ENCODE measurements at places on chromosomes 5 and 9.

- DNase-seq: no peak
Observed at GRCh38 chr5:133919148-133920136, 49.0 kb downstream of the C5orf15 start.

DNA sequence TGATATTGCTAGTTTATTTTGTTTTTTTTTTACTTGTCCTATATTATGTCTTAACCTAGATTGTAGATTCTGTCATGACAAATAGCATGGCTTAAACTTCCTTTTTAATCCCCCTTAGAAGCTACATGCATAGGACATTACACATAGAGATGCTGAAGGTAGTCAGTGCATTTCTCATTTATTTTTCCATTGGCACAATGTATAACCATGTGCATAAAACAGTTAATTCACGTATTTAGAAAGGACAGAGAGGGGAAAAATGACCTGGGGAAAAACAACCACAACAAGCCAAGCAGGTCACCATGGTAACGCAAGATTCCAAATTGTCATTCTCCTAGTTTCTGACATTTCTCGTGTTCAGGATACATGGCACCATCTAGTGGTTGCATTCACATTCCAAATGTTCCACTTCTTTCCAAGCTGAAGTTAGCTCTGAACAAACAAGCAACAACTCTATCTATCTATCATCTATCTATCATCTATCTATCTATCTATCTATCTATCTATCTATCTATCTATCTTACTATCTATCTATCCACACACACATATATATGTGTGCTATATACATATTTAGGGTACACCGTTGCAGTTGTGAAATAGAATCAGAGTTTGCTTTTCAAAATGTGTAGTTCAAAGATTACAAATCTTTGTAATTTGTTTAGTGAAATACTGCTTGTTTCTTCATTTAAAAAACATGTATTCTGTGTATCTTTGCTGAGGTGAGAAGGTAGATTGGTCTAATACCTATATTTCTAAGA, 487.2 kb upstream of the ST8SIA4 start:
- DNase-seq: no peak

DNA sequence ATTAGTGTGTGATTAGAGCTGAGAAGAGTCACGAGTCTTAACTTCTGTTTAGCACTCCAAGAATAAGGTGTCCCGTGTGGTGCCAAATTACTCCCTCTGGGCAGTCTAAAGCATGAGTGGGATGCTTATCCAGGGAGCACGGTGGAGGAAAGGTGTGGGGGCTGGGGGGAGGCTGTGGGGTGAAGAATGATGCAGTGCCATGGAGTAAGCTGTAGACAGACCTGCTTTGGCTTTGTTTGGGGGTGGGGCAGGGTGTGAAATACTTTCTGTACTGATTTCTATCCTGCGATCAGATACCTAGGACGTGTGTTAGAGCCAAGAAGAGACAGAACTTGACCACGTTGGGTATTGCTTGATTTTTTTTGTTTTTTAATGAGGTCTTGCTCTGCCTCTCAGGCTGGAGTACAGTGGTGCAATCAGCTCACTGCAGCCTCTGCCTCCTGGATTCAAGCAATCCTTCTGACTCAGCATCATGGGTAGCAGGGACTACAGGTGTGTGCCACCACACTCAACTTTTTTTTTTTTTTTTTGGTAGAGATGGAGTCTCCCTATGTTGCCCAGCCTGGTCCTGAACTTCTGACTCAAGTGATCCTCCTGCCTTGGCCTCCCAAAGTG, 232.8 kb downstream of the MAN2A1 start:
- no peak for DNase-seq

DNA sequence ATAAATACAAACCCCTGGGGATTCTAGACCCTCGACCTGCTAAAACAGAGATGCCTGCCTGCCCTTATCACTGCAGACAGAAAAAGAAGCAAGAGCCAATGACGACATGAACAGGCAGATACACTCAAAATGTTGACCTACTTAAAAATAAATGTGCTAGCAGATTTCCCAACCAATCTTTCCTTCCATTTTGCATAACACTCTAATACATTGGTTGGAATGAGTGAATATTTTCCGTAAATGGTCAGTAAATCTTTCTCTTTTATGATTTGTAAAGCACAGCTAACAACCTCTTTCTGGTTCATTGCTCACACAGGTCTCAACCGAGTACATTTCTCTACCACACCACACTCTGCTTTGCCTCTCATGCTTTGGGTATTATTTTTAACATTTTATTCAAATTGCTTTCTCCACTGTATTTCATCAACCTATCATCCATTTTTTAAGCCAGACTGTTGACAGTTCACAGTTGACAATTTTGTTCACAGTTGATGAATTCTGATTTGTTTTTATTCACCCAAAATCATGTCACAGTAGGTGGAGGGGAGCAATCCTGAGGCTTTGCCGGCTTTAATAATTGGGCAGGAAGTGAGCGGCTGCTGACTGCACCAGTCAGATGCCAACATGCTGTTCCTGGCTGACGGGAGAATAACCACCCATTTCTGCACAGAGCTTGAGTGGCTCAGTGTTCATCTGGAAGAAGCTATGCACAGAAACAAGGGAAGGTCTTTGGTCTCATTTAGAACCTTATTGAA, 426.6 kb downstream of the SPOCK1 start:
- DNase-seq: no peak

DNA sequence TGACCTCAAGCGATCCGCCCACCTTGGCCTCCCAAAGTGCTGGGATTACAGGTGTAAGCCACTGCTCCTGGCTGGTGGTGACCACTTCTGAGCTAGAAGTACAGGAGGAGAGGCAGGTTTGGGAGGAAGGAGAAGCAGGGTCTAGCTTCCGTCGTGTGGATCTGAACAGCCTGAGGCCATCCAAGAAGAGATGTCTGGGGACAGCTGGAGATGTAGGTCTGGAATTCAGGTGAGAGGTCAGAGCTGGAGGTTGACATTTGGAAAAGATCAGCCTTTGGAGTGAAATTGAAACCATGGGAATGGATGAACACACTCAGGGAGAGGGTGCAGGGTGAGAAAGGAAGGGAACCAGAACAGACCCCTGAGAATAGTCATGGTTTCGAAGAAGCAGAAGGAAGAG, 33.2 kb upstream of the GGTA1 start:
- DNase-seq: no peak

DNA sequence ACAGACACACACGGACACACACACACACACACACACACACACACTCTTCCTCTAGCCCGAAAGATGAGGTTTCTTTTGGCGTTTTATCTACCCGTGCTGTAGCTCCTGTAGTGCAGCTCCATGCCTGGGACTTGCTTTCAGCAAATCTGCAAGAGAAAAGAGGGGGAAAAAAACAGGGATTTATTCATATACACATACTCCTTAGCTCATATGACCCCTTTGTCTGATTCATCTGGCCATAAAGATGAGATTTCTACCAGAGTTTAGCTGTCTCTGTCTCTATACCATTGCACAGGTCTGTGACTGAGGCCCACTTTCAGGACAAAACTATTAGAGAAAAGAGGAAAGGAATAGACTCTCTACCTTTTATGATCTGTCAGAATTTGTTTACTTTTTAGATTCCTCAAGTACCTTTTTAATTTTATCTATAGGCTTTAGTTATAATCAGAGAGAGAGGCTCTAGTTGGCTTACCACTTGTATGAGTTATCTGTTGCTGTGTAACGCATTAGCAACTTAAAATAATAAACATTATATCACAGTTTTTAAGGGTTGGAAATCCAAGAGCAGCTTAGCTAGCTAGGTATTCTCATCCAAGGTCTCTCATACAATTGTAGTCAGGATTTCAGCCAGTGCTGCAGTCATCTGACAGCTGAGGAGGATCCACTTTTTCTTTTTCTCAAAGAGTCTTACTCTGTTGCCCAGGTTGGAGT, 14.7 kb downstream of the SNX2 start:
- DNase-seq: no peak

GRCh38 chr5:82218374-82219156, 59.6 kb downstream of the RPS23 start:
- no peak for DNase-seq

DNA sequence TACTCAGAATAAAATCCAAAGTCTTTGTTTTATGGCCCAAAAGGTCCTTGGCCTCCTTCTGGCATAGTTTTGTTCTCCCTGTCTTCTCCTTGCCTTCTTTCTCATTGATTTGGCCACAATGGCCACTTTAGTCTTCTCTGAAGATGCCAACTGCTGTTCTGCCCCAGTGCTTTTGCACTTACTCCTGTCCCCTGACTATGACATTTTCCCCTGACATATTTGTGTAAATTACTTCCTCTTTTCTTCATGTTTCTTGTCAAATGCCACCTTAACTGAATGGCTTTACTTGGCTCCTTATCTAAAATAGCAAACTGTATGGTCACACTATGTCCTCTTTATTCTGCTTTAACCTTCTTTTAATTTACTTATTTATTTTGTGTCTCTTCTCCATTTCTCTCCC, 484.7 kb upstream of the ARRDC3 start:
- DNase-seq: no peak

DNA sequence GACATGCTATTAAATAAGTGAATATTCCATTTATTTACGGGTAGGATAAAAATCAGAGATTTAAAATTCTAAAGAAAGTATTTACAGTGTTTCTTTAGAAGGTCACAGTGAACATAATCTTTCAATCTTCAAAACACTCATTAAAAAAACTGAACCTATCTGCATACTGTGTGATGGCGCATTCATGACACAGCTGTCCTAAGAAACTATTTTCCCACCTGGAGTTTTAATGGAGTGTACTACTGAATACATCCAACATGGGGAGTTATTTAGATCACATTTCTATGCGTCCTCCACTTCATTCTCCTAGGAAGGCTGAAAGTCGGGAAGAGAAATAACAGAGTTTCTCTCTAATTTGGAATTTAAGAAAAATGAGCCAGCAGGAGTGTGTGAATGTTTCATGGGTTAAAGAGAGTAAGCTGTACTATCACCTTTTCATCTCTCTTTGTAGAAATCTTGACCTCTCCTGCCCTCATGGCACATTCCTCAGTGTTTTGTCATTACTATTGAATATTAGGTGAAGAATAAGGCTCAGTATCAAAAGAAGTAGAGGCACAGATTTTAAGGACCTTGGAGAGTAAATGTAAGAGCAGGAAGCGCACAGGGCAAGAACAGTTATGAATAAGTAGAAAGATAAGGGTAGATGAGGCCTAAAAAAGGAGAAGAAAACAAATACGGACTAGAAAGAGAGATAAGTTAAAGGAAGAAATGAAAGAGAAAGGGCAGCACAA, 551.2 kb upstream of the TUSC1 start:
- no peak for DNase-seq

GRCh38 chr5:128662997-128663396, 125.0 kb upstream of the FBN2 start:
- DNase-seq: no peak

DNA sequence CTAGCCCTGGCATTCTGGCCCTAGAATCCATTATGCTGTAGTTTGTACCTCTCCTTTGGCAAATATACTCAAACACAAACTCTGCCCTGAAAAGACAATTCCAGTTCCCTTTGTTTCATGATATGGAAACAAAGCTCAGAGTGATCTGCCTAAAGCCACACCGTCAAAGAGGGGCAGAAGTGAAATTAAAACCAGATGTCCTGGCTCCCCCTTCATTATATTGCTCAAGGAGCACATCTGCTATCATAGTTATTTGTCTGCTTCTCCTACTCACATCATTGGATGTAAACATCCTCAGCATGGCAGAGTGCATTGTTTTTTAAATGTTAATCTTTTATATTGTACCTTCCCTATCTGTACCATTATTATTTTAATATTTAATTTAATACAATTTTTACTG, 266.7 kb upstream of the SMARCA2 start:
- no peak for DNase-seq

- no peak for DNase-seq
Observed at GRCh38 chr9:125532812-125533594, 174.0 kb downstream of the MAPKAP1 start.

DNA sequence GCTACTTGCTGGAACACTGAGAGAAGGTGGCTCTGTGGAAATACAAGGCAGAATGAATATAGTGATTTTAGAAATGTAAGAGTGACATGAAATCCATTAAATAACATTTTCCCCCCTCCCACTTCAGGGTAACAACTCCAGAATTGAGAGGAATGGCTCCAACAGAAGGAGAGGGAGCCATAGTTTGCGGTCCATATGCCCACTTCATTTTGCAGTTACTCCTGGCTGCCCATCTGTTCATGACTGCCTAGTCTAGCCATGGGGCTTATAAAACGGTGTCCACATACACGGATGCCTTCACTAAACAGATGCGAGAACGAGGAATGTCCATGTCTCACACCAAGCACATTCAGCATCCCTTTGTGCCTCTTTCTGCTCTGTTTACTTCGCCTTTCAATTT, 186.7 kb downstream of the TMEM38B start:
- DNase-seq: no peak
